ENCODE measurements at places on chromosomes 4 and X.

- DNase-seq = no peak
Measured at GRCh38 chr4:22029803-22030202, 81.2 kb upstream of the KCNIP4 start.

GRCh38 chr4:17468619-17469221 is 43.2 kb downstream of the QDPR start:
- DNase-seq = no peak

GRCh38 chr4:5003918-5004317 is 15.3 kb downstream of the CYTL1 start:
- DNase-seq = no peak

- DNase-seq = no peak
Measured at GRCh38 chr4:185932491-185932890, 120.5 kb upstream of the SORBS2 start.

GRCh38 chr4:86891762-86892635 is at the start of gene C4orf36:
Gene C4orf36, minus strand, starts transcription at chr4:86892422. Its CDS starts 902 bp downstream, at chr4:86891520.
- peak; percentile 42 for DNase-seq
